ENCODE measurements at places on chromosomes 5 and 9. TPM values are rescaled to one million over a fixed set of nuclear protein-coding genes. Genes with fewer than 3 reads are reported as not detected.

- no peak for DNase-seq
These were observed 517.8 kb downstream of the CCDC171 start for GRCh38 chr9:16070455-16071145.

TRPM6 gene
- total RNA-seq = 0.27 TPM

- DNase-seq = no peak
These were observed 34.7 kb downstream of the FBXW2 start for GRCh38 chr9:120758544-120758943.

IL3 gene
- total RNA-seq = not detected

ENTREP1 gene
- 2.0 TPM for total RNA-seq

CTSL gene
- total RNA-seq = 94.9 TPM

CCDC152 gene
- 1.2 TPM for total RNA-seq

- DNase-seq = peak; percentile 41
These were observed 28.3 kb upstream of the GOLPH3 start for GRCh38 chr5:32202394-32202793.

DNA sequence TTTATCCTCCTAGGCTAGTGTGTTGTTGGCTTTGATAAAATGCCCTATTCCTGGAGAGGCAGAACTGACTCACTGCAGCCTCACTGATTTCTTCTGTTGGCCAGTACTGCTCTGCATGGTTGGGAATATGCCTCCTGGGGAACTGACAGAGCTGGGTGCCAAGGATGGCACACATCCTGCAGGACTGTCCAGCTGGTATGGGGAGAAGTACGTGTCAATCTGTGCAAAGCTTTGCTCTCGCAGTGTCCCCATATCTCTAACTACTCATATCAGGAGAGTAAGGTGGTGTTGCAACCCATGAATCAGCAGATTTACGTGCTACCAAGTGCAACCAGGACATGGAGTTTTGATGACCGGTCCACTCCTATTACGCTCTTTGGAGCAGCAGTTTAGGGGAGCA, 74.7 kb downstream of the TEK start:
- peak; percentile 21 for DNase-seq

DNA sequence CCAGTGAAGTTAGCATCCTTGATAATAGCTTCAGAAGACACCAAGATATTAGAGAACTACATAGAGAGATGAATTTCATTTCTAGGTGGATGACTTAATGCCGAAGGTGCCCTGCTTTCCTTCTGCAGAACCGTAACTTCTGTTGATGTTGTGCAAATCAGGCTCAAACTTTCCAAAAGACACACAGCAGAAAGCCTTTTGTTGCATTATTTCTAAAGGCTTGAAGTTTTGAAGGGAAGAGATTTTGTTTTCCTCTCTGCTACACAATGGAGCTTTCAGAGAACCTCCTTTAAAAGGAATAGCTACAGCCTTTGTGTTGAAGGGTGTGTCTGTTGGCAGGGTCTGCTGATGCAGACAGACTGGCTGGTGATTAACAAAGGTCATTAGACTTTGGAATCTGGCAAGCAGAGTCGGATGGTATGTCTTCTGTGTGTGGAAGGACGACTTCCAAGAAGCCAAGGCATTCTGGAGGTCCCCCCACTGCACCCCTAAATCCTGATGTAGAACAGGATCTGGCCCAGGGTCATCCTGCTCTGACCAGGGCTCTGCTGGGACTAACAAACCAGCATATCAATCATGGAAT, 57.8 kb downstream of the ZNF462 start:
- DNase-seq = peak; percentile 68
